ENCODE measurements at places on chromosomes 11 and 22.

DNA sequence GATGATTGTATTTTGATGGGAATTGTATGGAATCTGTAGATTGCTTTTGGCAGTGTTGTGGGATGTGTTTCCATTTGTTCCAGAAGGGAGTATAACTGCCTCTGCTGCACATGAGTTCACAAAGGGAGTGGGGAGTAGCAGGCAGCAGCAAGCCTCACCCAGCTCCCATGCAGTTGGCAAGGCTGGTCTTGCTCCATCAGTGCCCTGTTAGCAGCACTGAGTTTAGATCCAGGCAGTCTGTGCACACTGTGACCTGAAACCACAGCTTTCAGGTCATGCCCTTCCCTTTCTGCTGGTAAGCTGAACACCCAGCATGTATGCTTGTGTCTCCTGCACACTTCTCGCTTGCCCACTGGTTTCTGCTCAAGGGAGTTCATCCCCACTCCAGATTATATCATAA lies 3.7 kb upstream of the NUCB2 start:
- DNase-seq: no peak

DNA sequence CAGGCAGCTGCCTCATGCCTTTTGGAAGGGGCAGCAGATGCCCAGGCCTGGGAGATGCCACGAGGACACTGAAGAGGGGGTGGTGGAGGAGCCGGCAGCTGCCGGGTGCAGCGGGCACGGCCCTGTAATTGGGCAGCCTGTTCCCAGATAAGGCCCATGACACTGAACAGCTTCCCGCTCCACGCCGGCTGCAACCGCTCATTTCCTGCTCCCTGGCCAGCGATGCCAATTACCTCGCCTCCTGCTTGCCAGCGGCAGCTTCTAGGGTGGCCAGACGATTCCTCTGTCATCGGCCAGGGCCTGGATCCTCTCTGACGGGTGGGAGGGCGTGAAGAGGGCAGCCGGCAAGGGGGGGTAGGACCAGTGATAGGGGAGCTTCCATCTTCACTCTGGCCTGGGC lies 22.8 kb downstream of the FLRT1 start:
- no peak for DNase-seq

GRCh38 chr22:32646476-32646875 lies 155.0 kb upstream of the TIMP3 start:
- DNase-seq: no peak

- DNase-seq: no peak
Observed at GRCh38 chr22:25729016-25729995, 12.7 kb upstream of the MYO18B start.

DNA sequence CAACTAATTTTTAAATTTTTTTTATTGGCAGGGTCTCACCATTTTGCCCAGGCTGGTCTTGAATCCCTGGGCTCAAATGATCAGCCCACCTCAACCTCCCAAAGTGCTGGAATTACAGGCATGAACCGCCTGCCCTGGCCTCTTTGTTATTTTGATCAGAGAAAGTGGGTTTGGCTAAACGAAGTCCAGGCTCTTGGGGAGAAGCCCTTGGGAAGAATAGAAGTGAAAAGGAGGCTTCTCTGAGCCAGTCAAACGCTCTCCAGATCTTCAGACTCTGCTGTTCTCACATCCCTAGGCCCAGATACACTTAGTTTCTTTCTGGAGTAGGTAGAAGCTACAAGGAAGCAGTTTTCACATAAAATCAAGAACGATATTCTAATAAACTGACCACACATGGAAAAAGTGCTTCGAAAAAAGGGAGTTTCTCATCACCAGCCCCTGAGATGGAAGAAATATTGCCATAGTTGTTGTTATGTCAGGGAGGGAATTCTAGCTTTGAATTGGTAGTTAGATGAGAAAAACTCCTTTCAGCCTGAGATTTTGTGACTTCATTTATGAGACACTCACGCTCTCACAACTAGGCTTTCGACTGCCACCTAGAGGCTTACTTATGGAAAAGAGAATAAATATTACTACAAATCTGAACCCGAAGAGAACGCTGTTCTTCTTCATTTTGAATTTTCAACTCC lies 41.7 kb upstream of the AQP11 start:
- peak; percentile 13 for DNase-seq

DNA sequence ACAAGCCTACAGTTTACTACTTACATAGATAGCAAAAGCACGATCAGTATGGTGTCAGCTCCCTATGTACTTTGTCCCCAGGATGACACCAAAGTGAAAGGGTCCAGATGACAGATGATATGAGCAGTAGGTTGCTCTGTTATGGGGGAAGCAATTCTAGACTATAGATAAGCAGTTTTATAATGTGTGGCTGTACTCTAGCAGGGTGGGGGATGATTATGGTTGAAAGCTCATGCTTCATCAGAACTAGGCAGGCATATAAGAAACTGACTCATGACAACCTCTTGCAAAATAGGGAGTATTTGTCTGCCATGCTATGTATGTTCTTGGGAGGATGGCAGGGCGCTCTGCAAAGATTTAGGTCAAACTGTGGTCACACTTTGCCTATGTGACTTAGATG lies 158.2 kb upstream of the ZBED5 start:
- DNase-seq: no peak

DNA sequence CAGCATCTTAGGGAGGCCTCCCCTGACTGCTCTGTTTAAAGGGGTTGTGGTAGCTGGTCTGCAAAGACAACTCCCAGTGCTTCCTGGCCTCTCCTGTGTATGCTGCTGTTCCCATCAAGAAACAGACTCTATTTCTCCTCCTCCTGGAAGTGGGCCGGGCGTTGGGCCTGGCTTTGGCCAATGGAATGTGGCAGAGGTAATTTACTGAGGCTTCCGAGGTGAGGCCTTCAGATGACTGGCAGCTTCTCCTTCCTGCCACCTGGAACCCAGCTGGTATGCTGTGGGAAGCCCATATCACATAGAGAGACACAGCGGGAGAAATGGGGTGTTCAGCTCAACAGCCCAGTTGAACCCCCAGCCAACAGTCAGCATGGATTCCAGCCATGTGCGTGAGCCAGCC lies 25.1 kb upstream of the EIF3D start:
- no peak for DNase-seq

GRCh38 chr11:3849297-3849874 lies 6.1 kb upstream of the STIM1 start:
- no peak for DNase-seq

DNA sequence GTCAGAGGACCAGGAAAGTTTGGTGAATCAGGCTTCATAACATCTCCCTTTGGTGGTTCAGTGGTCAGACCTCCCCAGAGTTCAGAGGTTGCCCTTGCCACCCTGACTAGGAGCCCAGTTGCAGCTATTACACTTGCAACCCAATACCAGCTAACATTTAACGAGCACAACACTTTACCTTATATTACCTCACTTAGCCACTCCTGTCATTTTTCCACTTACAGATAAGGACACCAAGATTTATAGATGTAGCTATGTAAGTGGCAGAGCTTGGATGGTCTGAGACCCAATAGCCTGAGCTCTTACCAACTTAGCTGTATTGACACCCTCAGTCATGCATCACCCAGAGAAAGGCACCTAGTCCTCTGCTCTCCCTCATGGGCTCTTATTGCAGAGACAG lies 234.7 kb downstream of the INSC start:
- no peak for DNase-seq

- peak; percentile 53 for DNase-seq
Observed at GRCh38 chr11:114846416-114846791, 168.1 kb downstream of the NXPE2 start.

- no peak for DNase-seq
Observed at GRCh38 chr11:35358391-35358790, 61.0 kb downstream of the SLC1A2 start.

GRCh38 chr22:22070371-22070824 lies 87.8 kb upstream of the TOP3B start:
- DNase-seq: no peak

DNA sequence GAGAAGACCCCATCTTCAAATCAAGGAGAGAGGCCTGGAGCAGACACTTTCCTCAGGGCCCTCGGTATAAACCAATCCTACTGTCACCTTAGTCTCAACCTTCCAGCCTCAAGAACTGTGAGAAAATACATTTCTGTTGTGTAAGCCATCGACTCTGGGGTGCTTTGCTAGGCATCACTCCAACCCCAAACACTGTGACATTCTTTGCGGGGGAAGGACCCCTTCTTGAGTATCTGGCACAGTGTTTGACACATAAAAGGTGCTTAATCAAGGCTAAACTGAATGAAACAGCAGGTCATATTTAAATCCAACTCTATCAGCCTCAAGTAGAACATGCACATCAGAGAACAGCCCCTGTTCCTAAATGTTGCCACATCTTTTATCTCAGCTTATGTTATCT lies 558.1 kb downstream of the INSC start:
- DNase-seq: no peak

- DNase-seq: no peak
Observed at GRCh38 chr11:125956391-125957134, 10.7 kb downstream of the VSIG10L2 start.

GRCh38 chr22:43529934-43530333 lies 118.1 kb downstream of the MPPED1 start:
- DNase-seq: no peak

DNA sequence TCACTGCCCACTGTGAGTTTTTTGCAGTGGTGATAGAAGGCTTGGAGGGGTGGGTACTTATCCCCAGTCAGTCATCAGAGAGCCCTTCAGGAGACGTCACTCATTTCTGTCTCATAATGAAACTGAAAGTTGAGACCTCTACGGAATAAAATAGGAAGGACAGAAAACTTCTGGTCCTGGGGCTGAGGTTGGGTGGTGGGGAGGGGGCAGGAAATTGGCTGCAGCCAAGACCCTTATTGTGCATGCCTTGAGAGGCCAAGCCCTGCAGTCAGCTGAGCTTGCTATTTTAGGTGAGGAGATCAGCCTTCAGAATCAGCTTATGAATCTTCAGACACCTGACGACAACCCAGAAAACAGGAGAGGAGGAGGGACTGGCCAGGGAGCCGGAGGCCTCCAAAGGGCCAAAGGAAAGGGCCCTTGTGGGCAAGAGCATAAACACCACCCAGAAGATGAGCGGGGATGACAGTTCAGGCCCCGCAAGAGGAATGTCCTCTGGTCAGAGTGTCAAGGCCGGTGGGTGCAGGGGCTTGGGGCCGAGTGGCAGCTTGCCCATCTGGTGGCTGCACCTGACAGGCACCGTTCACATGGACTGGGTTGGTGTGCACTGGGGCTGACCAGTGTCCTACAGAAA lies 17.9 kb upstream of the ADA2 start:
- no peak for DNase-seq

DNA sequence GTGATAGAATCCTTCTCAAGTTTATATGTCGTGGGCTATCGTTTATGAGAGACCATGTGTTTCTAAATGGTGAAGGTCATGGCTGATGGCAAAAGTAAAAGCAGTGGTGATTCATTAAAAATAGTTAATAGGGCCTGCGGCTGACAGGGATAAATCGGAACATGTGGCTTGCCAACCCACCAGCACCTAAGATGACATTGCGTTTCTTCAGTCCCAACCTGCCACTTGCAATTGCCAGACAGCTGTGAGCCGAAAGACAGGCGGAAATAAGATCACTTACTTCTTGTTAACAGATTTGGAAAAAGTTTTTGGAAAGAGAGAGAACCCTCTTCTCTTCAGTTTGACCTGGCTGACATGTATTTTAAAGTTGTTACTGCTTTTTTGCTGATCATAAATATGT lies 131.5 kb upstream of the MPPED2 start:
- DNase-seq: no peak

Data from substantia nigra (tissue), 51 donors.